ENCODE measurements at places on chromosomes 2 and 18.
A peak's percentile ranks its signal among the peaks of the same experiment; 100 is the strongest.

DNA sequence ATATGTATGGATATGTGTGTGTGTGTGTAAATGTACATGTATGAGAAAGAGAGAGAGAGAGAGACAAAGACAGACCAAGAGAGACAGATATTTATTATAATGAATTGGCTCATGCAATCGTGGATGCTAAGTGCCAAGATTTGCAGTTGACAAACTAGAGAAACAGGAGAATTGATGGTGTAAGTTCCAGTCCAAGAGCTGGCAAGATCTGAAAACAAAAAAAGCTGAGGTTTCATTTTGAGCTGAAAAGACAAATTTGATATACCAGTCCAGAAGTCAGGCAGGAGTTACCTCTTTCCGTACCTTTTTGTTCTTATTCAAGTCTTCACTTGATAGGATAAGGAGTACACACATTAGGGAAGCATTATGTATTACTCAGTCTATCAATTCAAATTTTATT is 157.8 kb downstream of the COPS8 start:
- DNase-seq: no peak

GRCh38 chr2:133652398-133652797 is 84.1 kb upstream of the NCKAP5 start:
- no peak for DNase-seq

DNA sequence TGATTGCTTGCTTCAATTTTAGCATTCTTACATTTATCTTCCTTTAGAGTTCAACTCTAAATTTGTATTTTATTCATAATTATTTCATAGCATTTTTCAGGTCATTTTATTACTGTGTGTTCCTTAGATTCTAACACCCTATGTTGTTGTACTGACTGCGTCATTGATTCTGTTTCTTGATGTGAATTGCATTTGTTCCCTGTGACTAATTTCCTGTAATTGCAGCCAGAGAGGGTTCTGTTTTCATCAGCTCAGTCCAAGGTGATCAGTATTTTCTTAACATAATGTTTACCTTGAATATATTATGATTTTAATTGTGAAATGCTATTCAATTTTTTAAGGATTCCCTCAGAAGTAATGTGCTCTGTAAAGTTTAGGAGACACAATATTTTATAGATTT is 970.2 kb upstream of the PIK3C3 start:
- DNase-seq: no peak

- no peak for DNase-seq
Observed at GRCh38 chr2:8095978-8096377, 585.9 kb upstream of the ID2 start.

GRCh38 chr2:97993926-97994325 is 1.8 kb downstream of the TMEM131 start:
- no peak for DNase-seq

DNA sequence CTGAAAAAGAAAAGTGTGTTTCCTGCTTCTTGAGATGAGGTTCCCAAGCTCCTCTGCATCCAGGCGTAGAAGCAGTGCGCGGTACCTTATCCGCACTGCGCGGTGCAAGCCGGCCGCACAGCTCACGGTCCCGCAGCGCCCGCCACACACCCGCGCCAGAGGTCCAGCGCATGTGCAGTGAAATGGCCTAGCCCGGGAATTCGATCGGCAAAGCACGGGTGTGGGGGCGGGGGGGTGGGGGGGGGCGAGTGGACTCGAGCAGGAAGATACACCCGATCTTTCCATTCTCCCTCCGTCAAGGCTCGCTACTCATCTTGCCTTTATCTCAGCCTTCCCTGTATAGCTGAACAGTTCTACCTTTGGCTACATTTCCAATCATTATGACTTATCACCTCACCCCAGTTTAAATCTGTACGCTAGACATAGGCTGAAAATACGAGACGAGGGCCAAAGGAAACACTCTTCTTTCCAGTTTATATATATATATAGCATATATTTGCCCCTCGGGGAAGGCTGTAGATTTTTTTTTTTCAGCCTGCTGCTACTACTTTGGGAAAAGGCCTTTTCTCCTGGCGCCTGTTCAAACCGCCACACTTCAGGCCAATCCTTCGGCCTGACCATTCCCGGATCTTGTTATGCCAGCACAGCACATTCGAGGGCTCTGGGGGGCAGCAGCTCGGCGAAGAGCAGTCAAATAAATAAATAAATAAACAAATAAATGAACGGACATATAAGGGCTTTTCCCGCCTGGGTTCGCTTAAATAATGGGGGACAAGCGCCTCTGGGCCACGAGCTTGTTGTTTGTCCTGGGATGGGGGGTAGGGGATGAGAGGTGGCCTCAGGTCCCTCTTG is 10.4 kb downstream of the HOXD8 start:
- no peak for DNase-seq

DNA sequence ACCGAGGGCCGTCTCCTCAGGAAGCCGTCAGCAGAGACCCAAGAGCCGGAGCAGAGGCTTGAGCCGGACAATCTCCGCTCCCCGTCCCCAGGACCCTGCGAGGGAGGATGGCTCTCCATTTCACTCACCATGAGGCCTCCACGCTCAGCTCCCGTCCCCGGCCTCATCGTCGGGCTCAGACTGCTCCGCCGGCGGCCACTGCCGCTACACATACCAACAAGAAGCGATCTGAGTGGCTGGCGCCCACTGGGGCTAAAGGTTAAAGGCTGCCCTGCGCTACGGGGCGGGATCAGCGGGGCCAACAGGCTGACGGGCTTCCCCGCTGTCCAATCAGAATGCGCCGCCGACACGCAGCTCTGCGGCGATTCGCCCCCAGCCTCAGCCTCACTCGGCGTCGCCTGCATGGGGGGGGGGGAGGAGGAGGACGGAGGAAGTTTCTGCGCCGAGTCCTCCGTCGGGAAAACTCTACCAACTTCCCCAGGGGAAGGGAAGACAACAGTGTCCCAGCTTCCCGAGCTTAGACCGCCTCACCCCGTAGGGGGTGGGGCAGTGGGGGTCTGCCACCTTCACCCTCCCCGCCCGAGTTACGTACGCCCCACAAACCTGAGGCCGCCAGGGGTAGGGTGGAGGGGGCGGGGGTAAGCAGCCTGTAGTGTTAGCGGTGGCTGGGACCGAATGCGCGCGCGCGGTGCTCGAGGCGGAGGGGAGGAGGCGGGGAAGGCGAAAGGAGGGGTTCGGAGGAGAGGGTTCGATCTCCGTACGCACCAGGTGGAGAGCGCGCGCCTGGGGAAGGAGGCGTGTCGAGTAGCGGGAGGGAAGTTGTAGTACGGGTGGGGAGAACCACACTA is at the start of gene PRPF40A:
Gene PRPF40A, minus strand, starts transcription at position 234 of the 848 bp plus-strand sequence. Its CDS starts 22 bp downstream, at position 212.
- peak; percentile 98 for DNase-seq

DNA sequence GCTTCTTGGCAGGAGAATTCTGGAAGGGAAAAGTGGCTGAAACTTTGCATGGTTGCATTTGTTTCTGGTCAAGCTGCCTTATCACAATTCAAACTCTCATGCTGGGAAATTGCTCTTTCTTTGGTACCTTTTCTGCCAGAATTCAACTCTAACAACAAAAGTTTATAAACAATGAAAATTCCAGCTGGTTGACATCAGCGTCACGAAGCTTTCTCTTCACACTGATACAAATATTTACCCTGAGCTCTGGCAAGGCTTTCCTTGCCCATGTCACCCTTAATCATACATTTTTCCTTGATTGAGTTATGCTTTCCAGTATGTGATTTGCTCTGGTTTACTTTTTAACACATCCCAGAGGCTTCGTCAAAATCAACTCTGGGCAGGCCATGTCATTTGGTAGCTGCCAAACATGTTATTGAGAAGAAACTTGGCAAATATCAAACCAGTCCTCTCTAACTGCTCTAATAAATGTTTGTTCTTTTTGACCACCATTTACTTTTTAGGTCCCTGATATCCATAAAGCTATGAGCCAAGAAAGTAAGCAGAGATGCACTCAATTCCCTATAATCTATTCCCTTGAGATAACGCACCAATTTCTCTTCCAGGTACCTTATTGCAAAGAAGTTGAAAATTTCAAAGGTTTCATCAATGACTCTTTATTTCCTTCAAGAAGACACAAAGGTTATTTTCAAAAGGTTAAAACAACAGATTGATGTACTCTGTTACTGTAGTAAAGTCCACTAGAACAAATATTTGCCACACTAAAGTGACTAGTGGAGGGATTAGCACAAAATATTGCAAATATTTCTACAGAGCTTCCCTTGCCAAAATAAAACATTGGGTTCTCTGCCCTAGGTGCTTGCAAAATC is 1241.1 kb upstream of the ZEB2 start:
- no peak for DNase-seq

- no peak for DNase-seq
Observed at GRCh38 chr2:69483696-69484095, 46.5 kb upstream of the NFU1 start.

DNA sequence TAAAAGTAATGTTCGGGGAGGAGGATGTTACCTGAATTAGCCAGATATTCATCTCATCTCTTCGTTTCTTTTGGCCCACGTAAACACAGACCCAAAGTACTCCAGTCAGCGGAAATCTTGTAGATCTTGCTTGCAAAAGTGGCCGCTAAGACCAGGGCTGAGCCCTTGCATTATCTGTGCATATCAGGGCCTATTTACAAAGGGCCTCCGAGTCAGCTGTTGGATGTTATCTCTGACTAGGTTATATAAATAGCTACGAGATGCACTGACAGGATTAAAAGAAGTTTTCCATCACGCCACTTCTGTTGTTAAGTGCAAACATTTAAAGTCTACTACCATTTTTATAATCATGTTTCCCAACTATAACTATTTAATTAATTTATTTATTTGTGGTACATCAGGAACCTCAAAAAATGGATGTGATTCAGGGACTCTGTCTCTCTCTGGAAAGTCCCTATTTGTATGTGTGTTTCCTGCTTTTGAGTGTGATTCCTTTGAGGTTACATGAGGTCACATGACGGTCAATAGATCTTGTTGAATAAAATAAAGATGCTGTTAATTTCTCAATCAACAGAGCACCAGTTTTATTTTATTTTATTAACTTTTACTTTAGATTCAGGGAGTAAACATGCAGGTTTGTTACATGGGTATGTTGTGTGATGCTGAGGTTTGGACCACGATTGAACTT is 46.8 kb upstream of the MBOAT2 start:
- no peak for DNase-seq

- no peak for DNase-seq
Observed at GRCh38 chr2:217939220-217939619, 63.6 kb downstream of the TNS1 start.

DNA sequence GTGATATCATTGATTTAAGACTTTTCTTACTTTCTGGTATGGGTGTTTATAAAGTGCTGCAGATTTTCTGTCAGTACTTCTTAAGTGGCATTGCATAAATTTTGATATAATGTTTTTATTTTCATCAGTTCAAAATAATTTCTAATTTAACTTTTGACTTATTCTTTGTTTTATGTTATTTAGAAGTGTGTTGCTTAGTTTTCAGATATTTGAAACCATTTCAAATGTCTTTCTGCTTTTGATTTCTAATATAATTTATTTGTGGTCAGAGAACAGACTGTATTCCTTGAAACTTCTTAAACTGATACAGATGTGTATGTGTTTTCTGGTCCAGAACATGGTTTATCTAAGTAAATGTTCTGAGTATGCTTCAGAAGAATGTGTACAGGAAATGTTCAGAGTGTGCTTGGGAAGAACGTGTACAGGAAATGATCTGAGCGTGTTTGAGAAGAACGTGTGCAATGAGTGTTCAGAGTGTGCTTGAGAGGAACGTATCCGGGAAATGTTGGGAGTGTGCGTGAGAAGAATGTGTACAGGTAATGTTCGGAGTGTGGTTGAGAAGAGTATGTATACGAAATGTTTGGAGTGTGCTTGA is 265.7 kb upstream of the HS6ST1 start:
- DNase-seq: no peak

GRCh38 chr2:44668336-44668735 is 273.2 kb upstream of the SIX3 start:
- no peak for DNase-seq

DNA sequence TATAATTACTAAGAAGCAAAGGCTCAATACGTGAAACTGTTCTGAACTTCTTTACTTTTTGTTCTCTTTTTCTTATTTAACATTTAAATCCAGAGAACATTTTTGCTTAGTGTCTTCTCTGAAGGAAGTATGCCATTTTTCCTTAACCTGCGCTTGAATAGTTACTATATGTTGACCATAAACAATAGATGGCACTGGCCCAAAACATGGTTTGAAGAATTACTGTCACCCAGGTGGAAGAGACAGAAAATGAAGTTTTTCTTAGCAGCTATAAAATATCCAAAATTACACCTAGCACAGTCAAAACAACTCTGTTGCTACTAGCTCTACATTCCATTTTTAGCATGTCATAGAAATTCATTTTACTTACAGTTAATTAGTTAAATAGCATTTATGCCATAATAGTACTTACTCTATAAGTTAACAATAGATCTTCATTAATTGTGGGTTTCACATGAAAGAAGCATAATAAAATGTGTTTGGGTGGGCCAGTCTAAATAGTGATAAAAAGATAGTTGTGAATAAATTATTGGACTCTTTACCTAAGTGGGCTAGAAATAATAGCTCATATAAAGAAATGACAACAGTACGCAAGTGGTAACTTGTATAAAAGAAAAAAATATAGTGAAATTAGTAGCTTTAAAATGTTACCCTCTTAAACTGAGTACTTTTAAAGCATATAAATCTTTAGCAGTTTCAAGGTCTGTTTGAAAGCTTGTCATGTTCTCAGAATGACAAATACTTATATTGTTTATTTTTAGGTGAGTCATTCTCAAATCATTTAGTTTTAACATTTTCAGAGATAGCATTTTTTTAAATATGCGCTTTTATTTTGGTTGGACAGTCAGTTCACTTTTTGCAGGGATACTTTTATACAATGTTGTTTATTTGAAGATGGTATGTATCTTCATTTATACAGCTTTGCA is 3.7 kb downstream of the ETAA1 start:
- no peak for DNase-seq

- DNase-seq: no peak
Observed at GRCh38 chr2:28818053-28818452, 7.4 kb downstream of the SPDYA start.

GRCh38 chr18:78246050-78246449 is 733.6 kb upstream of the SALL3 start:
- DNase-seq: no peak

All from activated T-cell treated with anti-CD3 and anti-CD28 coated beads, Interleukin-2, amount 50 U/mL, for 48 hours (primary cell).